ENCODE measurements at places on chromosomes 1 and 21.
A peak's percentile ranks its signal among the peaks of the same experiment; 100 is the strongest.

GRCh38 chr1:64235181-64235580 is 31.8 kb downstream of the UBE2U start:
- no peaks in the 10 kb centered on the region for H3K36me3 ChIP-seq
- no peak overlapping the region for H3K27ac ChIP-seq
- H3K4me3 ChIP-seq: no peak overlapping the region
- peaks cover 18% of the 10 kb centered on the region for H3K27me3 ChIP-seq
- no peaks in the 10 kb centered on the region for H3K4me1 ChIP-seq
- DNase-seq: no peak

GRCh38 chr1:162009501-162010174 is 14.0 kb downstream of the OLFML2B start:
- no peak overlapping the region for H3K4me3 ChIP-seq
- no peaks in the 10 kb centered on the region for H3K27me3 ChIP-seq
- peaks cover 52% of the 10 kb centered on the region for H3K4me1 ChIP-seq
- peak; percentile 41 for DNase-seq

DNA sequence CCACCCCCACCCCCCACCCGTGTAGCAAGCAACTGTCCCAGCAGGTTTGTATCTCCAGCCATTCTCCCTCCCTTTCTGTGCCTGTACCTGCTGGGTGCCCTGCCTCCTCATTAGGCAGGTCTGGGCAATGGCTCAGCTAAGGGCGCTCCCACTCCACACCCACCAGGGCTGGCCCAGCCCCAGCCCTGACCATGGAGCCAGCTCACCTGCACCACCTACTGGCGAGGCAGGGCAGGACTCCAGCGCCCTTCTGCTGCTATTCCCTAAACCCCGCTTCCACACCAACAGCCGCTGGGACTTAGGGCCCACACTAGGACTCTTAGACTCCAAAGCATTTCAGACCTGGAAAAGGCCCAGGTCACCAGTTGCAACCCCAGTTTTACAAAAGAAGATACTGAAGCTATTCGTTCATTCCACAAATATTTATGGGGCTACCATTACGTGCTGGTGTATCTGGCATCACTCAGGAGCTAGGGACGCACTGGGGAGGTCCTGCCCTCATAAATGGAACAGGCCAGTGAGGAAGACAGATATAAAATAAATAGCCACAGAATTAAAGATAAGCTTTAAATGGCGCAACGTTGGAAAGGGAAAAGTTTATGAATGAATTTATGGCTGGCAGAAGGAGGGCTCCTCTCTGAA is 24.0 kb downstream of the PGLYRP3 start:
- no peak overlapping the region for H3K4me3 ChIP-seq
- no peak overlapping the region for H3K27ac ChIP-seq
- H3K27me3 ChIP-seq: peaks cover 92% of the 10 kb centered on the region
- H3K36me3 ChIP-seq: no peaks in the 10 kb centered on the region
- H3K4me1 ChIP-seq: no peaks in the 10 kb centered on the region

- H3K27me3 ChIP-seq: no peaks in the 10 kb centered on the region
- H3K27ac ChIP-seq: peak overlapping the region; percentile 1
- H3K36me3 ChIP-seq: peaks cover 60% of the 10 kb centered on the region
Measured at GRCh38 chr1:150999051-150999674, 7.5 kb downstream of the MINDY1 start.

GRCh38 chr1:33762962-33763361 is 100.9 kb upstream of the HMGB4 start:
- no peaks in the 10 kb centered on the region for H3K27me3 ChIP-seq
- no peaks in the 10 kb centered on the region for H3K36me3 ChIP-seq
- peak overlapping the region; percentile 58 for H3K27ac ChIP-seq
- H3K4me1 ChIP-seq: peaks cover 16% of the 10 kb centered on the region
- H3K4me3 ChIP-seq: no peak overlapping the region
- DNase-seq: no peak

DNA sequence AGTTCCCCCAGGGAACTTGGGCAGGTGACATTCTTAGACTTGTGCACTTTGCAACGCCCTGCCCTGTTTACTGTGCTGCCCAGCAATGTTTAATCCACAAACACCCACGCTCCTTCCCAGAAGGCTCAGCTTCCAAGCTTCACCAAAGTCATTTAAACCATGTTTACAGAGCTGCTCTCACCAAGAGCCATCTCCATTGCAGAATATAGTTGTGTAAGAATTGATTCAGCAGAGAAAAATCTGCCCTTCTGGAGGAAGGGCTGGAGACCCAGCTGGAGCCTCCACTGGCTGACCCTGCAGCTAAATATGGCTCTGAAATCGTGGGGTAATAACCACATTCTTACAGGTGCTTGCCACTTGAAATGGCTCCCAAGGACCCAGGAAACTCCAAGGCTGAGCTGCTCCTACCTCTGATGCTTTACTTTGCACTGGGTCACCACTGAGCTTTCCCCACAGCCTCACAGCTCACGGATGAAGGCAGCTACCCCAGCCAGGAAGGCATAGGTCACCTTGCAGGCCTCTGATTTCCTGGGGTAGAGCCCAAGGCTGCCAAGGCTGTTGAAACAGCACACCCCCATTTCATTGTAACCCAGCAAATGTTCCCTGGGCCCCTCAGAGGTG is 8.7 kb downstream of the CAPN2 start:
- no peaks in the 10 kb centered on the region for H3K27me3 ChIP-seq
- DNase-seq: no peak
- H3K4me1 ChIP-seq: peaks cover 84% of the 10 kb centered on the region
- peak overlapping the region; percentile 44 for H3K27ac ChIP-seq
- no peak overlapping the region for H3K4me3 ChIP-seq

GRCh38 chr1:167790117-167790516 is 68.3 kb downstream of the MPZL1 start:
- H3K4me3 ChIP-seq: no peak overlapping the region
- peaks cover 23% of the 10 kb centered on the region for H3K36me3 ChIP-seq
- H3K4me1 ChIP-seq: peaks cover 19% of the 10 kb centered on the region
- no peak for DNase-seq

DNA sequence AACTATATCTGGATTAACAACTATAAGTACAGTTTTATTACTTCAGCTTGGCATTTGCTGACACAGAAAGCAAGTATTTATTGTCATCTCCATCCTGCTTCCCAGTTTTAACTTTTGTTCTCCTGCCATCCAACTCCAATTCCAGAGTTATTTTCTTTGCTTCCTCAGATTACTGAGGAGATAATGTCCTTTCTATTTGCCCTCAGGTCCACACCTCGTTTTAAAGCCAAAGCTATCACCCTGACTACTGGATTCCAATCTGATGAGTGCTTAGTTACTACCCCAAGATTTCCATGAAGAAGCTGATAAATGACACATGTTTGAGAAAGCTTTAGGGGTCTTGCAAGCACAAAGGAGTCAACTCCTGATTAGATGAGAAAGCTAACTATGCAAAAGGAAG is 25.2 kb downstream of the ACKR1 start:
- H3K27ac ChIP-seq: no peak overlapping the region
- no peak for DNase-seq
- no peaks in the 10 kb centered on the region for H3K36me3 ChIP-seq
- H3K27me3 ChIP-seq: peaks cover 14% of the 10 kb centered on the region
- no peak overlapping the region for H3K4me3 ChIP-seq

- no peak for DNase-seq
- H3K27ac ChIP-seq: no peak overlapping the region
- H3K36me3 ChIP-seq: no peaks in the 10 kb centered on the region
- peaks cover 60% of the 10 kb centered on the region for H3K27me3 ChIP-seq
- H3K4me1 ChIP-seq: peaks cover 30% of the 10 kb centered on the region
Measured at GRCh38 chr21:42112857-42113256, 41.7 kb downstream of the UMODL1 start.

DNA sequence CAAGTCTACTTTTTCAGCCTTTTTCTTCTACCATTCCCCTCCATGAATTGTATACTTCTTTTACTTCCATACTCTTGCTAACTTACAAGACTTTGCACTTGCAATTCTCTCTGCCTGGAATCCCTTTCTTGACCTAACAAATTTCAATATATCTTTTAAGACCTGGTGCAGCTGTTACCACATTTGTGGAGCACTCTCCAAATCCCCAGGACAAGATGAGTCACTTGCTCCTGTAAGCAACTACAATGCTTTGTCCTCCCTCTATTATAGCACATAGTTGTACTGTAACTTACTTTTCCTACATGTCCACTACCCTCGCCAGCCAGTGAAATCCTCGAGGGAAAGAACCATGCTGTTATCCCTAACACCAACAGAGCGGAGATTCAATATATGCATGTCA is 43.1 kb downstream of the WARS2 start:
- no peaks in the 10 kb centered on the region for H3K27me3 ChIP-seq
- no peak overlapping the region for H3K4me3 ChIP-seq
- H3K27ac ChIP-seq: no peak overlapping the region
- peaks cover 12% of the 10 kb centered on the region for H3K4me1 ChIP-seq
- H3K36me3 ChIP-seq: no peaks in the 10 kb centered on the region

DNA sequence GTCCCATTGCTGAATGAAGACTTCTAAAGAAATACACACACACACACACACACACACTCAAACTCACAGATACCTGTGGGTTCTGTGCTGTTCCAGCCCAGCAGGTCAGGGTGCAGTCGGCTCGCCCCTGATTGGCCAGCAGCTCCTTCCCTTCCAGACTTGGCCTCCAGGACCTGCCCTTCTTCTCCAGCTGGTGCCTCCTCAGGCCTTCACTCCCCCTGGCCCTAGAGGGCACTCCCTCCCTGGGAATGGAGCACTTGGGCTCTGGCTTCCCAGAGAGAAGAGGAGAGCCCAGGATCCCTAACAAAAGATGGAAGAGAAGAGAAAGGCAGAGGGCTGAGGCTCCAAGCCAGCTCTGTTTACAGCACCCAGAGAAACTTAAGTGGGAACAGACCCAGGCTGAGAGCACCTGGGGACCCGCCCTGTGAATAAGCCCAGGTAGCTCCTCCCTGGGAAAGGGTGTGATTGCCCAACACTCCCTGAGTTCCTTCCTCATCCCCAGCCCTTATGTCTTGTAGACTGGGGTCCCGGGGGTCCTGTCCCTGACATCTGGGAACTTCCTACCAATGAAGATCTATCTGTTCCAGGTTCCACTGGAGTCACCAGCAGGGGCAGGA is at the start of gene PGLYRP3:
Gene PGLYRP3, minus strand, starts transcription at position 383 of the 617 bp plus-strand sequence. CDS start 2,287 bp downstream, outside the sequence.
- H3K36me3 ChIP-seq: no peaks in the 10 kb centered on the region
- no peaks in the 10 kb centered on the region for H3K4me1 ChIP-seq
- no peak for DNase-seq
- no peak within 1 kb of the TSS for H3K4me3 ChIP-seq

DNA sequence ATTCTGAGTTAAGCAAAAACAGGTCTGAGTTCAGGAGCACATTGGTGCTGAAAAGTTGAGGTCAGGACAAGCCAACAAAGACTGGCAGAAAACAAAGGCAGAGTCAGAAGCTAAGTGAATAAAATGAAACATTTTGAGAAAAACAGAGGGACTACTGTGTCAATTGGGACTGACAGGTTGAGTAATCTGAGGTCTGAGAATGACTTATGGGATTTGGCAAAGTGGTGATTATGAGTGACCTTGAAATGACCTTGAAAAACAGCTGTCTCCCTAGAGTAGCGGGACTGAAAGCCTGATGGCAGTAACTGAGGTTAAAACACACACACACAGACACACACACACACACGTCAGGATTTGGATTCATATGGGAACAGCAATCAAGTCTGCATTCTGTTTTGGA is 8.8 kb upstream of the COG2 start:
- no peak overlapping the region for H3K4me3 ChIP-seq
- H3K27me3 ChIP-seq: no peaks in the 10 kb centered on the region
- H3K27ac ChIP-seq: no peak overlapping the region
- DNase-seq: no peak

DNA sequence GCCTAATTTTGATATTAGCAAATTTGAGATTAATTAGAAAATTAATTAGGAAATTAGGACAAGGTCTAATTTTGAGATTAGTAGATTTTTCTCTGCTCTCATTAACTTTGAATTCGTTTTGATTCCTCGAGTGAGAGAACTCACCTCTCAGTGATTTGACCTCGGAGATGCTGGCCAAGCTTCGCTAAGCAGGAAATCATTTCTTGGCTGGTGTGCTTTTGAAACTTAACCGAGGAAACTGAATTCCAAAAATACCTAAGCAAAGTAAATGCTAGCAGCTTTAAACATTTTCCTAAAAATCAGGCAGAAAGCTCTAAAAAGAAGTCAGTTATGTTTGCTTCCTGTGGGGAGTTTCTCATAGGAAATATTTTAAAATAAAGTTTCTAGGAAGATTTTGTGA is 34.9 kb downstream of the CDC14A start:
- H3K27ac ChIP-seq: peak overlapping the region; percentile 69
- no peak for DNase-seq
- H3K27me3 ChIP-seq: no peaks in the 10 kb centered on the region
- peak overlapping the region; percentile 29 for H3K4me3 ChIP-seq
- H3K4me1 ChIP-seq: peaks cover 37% of the 10 kb centered on the region

DNA sequence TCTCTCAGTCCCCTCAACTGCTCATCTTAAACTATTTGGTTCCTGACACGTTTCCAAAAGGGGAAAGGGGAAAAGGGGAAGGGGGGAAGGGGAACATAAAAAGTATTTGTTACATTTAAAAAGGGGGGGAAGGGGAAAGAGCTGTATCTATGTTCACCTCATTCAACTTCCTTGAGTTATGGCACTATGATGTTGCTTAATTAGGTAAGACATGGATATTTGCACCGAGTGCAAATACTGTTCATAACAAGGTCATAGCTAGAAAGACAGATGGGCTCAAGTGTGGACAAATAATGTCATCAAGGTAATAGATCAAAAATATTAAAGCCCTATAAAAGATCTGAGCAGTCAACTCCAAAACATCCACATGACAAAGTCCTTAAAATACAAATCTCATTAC is 26.0 kb downstream of the GPBP1L1 start:
- no peak for DNase-seq
- no peak overlapping the region for H3K27ac ChIP-seq
- H3K27me3 ChIP-seq: no peaks in the 10 kb centered on the region
- H3K36me3 ChIP-seq: peaks cover 52% of the 10 kb centered on the region
- peaks cover 17% of the 10 kb centered on the region for H3K4me1 ChIP-seq
- no peak overlapping the region for H3K4me3 ChIP-seq

DNA sequence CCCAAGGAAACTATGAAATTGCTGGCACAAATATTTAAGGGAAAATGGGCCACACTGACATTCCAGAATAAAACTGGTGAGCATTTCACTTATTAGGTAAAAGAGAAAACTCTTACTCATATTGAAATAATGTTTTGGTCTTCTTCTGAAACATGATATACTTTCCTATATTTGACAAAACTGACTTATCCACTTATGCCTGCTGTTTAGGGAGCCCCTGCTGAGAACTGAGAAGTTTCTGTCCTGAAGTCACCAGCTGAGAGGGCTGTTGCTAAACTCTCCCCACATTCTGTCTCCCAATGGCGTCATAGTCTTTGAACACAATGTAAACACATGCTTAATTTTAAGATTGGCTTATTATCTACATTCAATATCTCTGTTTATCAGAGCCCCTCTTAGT is 46.8 kb upstream of the ZC3H11B start:
- H3K27me3 ChIP-seq: no peaks in the 10 kb centered on the region
- H3K27ac ChIP-seq: peak overlapping the region; percentile 39
- no peaks in the 10 kb centered on the region for H3K36me3 ChIP-seq
- DNase-seq: no peak
- no peak overlapping the region for H3K4me3 ChIP-seq

- no peaks in the 10 kb centered on the region for H3K27me3 ChIP-seq
- DNase-seq: peak; percentile 23
Measured at GRCh38 chr1:15214527-15214926, 32.5 kb upstream of the FHAD1 start.

Measured in left ventricle myocardium inferior (tissue), 1 donor.